Urinary bladder (tissue), 4 donors: ENCODE measurements at places on chromosomes 6 and 20. TPM values are rescaled to one million over a fixed set of nuclear protein-coding genes. Genes with fewer than 3 reads are reported as not detected.

DNA sequence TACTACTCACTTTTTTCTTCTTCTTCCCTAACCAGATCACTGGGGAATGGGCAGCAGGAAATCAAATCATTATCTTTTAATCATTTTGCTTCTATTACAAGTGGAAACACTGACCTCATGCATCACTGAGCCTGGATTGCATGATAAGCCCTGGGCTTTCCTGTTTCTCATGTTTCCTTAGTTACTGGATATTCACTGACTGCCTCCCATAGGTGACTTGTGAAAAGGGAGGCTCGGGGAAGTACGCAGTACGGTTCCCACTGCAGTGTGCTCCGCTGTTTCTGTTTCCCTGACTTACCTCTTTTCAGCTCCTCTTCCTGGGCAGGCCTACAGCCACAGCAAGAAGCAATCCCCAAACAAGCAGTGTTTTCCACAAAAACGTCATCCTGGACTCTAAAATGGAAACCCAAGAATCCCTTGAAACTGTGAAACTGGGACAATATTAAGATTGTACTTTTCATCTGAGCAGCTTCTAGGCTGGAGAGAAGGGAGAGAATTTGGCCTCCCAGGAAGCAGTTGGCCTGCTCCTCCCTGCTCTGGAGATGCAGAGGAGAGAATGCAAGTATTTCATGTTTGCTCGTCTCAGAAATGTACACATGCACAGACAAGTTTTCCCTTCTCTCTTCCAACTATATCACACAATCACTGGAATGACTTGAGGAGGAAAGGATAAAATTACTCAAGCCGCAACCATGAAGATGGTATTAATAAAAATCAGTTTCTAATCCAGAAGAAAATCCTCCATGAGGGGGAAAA is 13.1 kb downstream of the BTNL2 start:
- DNase-seq, result peak; percentile 72

- no peak for DNase-seq
These were observed 323.4 kb downstream of the SYNE1 start for GRCh38 chr6:152313542-152314482.

DNA sequence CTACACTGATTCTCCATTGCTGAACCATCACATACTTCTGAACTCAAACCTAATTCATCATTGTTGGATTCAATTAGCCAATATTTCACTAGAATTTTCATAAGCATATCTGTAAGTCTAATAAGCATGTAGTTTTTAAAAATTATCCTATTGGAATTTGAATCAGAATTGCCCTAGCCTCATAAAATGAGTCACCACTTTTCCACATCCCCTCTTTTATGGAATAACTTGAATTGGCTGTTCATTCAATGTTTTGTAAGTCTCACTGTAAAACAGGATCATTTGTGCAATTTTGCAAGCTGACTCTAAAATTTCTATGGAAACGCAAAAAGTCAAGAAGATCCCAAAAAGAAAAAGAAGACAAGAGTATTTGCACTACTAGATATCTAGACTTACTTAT is 141.0 kb downstream of the HACE1 start:
- no peak for DNase-seq

- no peak for DNase-seq
These were observed 111.8 kb downstream of the UBE3D start for GRCh38 chr6:82953871-82954270.

DNA sequence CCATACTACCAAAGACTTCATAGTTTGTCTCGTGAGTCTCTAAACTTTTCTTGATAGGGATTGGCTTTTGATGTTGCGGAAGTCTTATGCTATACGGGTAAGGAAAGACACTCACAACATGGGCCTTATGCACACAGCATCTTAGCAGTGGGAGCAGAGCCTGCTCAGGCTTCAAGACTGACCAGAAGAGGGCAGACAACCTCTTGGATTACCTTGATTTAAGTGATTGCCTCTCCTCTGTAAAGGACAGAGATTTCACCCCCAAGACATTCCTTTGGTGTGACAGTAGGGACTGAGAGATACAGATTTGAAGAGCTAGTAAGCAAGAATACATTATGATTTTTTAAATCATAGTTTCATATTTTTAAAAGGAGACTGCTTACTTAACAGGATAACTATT is 71.0 kb upstream of the SAMD3 start:
- DNase-seq, result no peak

- no peak for DNase-seq
These were observed 83.0 kb downstream of the RTN4IP1 start for GRCh38 chr6:106546261-106546690.

- DNase-seq, result no peak
These were observed 532.8 kb downstream of the QKI start for GRCh38 chr6:163947276-163947675.

GRCh38 chr6:101783287-101783686 is 389.8 kb downstream of the GRIK2 start:
- DNase-seq, result no peak

DNA sequence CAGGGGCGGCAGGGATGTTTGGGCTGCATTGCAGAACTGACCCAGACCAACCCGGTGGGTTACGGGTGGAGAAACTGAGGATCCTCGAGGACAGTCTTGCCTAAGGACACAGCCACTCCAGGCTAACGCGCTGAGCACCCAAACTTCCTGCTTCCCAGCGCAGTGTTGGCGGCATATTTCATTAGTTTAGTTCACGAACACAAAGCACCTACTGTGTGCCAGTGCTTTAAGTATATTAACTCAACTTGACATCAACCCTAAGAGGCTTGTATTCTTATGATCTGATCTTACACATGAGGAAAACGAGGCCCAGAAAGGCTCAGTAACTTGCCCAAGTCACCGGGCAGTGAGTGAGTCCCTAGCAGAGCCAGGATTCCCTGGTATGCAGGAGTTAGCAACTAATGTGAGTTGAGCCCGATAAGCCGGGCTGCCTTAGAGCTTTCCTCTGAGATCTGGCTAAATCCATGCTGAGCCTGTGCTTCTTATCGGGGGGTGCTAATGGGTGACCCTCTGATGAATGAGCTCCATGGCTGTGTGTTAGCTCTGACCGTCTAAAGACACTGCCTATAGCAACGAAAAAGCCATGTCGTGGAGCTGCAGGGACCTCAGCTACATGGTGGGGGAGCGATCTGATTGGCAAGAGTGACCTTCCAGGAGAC is 92.7 kb downstream of the CD40 start:
- DNase-seq, result no peak

DNA sequence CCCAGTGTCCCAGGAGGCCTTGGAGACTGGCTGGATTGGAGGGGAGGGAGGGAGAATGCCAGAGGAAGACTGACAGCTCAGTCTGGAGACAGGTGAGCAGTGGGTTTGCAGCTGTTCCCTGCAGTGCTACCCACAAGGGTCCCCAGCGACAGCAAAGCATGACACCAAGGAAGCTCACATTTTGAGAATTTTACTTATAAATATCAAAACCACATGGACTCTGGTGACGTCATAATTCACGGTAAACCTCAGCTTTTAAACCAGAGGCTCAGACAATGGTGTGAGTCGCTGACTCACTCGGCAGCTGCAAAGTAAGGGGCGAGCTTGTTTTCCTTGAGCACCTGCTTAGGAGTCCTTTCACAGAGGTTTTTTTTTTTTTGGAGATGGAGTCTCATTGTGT is 65.2 kb downstream of the THBS2 start:
- DNase-seq, result no peak

DNA sequence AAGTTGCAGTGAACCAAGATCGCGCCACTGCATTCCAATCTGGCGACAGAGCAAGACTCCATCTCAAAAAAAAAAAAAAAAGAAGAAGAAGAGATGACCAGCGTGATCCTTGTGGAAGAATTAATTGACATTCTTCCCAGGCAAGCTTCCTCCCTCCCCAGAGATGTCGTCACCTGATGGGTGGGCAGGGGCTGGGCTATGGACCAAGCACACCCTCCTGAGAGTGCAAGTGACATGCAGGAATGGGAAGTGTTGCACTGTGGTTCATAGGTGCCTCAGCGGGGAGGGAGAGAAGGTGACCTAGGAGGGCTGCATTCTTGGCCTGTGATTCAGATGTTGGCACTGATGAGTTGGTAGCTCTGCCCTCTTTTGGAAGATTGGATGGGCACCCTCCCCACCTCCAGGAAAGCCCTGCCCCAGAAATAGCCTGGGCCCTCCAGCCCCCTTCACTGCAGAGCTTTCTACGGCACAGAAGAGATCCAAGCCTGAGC is 37.8 kb downstream of the TAF8 start:
- no peak for DNase-seq

Gene BTN2A1
- 38.0 TPM for polyA plus RNA-seq

Gene MLN
- not detected for polyA plus RNA-seq

Gene CAP2
- polyA plus RNA-seq, result 34.3 TPM
